ENCODE measurements at places on chromosomes 6 and 20.

DNA sequence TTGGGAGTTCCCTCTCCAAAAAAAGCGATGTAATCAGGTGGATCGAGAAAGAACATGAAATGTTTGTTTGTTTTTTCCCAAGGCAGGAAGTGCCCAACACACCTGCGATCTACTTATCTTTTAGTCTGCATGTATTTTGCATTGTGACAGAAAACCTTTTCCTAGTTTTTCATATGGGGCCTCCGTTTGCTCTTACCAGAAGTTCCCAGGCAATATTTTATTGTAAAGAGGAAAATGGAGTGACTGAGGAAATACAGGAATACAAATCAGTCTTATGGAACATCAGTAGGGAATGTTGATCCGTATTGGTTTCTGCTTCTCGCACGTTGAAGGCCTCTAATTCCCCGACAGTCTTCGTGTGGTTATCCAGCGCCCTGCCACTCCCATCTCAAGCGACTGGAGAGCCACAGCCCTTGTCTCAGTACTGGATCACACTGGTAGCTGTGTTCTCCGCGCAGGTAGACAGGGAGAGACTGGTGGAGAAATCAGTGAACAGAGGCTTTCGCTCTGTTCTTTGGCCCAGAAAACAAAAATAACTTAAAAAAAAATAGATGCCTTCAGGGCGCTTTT lies 107.4 kb downstream of the TRIM27 start:
- no peak for DNase-seq

GRCh38 chr6:138818496-138819194 lies 22.8 kb downstream of the ECT2L start:
- peak; percentile 45 for DNase-seq

DNA sequence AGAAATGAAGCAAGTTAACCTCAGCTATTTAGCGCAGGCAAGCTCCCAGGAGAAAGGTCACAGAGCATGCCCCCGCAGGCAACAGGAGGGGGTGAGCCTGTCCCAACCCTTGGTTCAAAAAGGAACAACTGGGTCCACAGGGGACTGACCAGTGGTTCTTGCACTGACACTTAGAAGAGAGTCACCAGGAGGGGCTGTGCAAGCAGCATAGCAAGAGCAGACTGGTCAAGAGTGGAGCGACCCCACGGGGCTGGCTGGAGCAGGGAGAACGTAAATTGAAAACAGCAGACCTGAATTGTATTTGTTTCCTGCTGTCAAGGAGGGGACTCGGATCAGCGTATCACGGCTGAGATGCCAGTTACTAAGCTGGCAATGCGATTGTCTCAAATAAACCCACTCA lies 32.8 kb downstream of the GABRR1 start:
- no peak for DNase-seq

GRCh38 chr20:19723051-19723450 lies 35.0 kb upstream of the RIN2 start:
- DNase-seq: no peak

- DNase-seq: no peak
These were observed 19.5 kb downstream of the KIF3B start for GRCh38 chr20:32296819-32297420.

GRCh38 chr6:139546106-139546472 lies 171.6 kb upstream of the CITED2 start:
- DNase-seq: no peak

- DNase-seq: no peak
These were observed 212.7 kb downstream of the BCKDHB start for GRCh38 chr6:80319196-80319595.

DNA sequence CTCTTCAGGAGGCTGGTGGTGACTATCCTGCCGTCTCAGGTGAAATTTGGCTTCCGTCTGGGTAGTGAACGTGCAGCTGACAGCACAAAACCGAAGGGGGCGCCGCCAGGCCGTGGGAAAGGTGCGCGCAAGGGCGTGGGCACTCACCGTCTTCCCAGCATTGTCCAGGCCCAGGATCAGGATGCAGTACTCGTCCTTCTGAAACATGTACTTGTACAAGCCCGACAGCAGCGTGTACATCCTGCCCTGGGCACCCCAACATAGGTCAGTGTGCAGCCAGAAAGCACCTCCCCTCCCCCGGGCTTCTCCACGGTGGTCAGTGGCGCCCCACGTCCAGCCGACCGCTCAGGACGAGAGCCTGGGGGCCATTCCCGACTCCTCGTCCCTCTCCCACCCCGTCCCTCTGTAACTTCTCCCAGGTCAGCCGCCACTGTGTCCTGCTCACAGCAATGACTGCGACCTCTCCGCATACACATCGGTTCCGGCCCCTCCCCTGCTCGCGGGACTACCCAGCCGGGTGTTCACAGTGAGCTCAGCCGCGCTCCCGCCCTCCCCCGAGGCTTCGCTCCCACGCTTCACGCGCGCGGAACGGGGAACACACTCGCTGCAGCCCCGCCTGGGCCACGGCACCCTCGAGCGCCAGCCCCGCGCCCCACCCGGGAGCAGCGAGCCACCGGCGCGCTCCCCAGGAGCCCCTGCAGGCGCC lies 771 bp downstream of the ARFRP1 start:
- peak; percentile 77 for DNase-seq

DNA sequence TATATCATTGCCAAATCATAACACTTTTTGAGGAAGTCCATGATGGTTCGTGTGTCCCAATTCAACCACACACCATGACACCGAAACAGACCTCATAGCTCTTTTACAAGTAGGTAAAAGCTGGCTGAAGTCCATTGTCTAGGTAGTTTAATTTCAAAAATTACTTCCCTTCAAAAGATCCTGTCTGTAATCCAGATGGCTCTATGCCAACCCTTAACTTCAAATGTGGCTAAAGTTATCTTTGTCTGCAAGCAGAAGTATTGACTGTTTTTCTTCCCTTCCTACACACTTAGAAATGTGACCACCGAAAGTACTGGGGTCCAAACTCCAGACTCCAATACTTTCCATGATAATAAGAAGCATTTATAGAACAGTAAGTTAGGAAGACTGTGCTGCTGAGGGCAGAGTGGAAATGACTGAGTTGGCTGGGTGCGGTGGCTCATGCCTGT lies 8.3 kb upstream of the TIAM2 start:
- no peak for DNase-seq

- peak; percentile 7 for DNase-seq
These were observed 62.4 kb downstream of the TFAP2C start for GRCh38 chr20:56691325-56691998.

DNA sequence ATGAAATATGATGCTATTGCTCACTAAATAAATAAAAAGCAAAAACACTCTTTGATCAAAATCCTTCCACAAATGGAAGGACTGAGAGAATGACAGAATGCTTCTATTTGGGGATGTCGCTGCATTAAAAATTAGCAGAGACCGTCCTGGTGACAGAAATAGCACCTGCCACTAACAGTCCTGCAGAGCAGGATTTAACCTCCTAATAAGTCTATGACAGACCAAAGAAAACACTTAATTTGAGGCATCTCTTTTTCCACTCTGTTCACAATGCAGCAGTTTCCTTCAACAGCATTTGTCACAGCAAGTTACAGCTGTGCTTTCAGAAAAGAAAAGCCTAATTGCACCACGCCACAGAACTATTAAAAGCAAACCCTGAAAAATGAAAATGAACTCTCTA lies 140.6 kb upstream of the BEND6 start:
- no peak for DNase-seq

GRCh38 chr6:137161949-137162348 lies 11.5 kb downstream of the IL22RA2 start:
- no peak for DNase-seq

DNA sequence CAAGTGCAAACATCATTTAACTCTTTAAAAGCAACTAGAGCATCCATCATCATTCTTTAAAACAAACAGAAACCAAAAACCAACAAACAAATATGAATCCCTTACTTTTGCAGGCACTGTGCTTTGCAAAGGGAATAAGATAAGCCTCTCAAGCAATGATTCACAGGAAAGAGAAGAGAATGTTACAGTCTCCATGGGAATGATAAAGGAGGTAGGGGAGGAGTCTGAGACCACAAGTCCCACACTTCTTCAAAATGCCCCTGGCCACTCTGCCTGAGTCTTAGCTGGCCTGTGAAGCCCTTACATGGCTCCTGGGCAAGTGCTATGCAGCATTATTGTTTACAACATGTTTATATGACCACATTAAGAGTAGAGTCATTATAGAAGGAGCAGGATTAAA lies 257.7 kb upstream of the MARCKS start:
- DNase-seq: no peak

All from Karpas-422 (cell line).